Stimulated activated CD8-positive, alpha-beta memory T cell treated with anti-CD3 and anti-CD28 coated beads, Interleukin-4, amount 100 ng/mL, for 4 hours (primary cell): ENCODE measurements at places on chromosomes 4 and X.

DNA sequence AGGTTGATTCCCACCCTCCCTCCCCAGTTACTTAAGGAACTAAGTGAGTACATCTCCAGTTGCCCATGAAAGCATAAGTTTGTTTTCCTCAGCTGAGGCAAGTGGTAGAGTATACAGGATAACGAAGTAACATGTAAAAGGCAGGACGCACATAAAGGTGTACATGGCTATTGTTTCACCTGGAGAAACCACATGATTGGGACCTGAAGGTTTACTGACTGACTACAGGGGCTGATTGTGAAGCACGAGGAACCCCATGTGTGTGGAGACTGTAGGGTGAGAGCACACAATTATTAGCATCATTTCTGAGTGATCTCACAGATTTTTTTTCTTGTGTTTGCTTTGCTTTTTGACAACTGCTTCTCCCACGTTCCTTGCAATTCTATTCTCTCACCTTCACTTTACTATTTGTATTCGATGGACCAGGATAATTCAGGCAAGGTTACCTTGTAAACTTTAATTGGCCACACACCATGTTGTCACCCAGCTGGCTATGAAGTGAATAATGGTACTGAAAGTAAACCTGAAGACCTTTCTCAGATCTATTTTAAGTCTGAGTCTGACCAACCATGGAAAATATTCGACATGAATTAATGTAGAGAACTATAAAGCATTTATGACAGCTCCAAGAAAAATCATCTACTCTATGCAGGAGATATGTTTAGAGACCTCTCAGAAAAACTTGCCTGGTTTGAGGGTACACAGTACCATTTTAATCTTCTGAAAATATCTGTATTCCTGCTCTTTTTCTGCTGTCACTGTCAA lies 102.5 kb upstream of the MYOZ2 start:
- no peak for DNase-seq

- DNase-seq, result no peak
Measured at GRCh38 chr4:156820931-156821330, 150.7 kb downstream of the PDGFC start.

- DNase-seq, result no peak
Measured at GRCh38 chr4:74897386-74897785, 35.5 kb upstream of the PARM1 start.

- DNase-seq, result no peak
Measured at GRCh38 chrX:40112996-40113395, 15.2 kb upstream of the BCOR start.

- no peak for DNase-seq
Measured at GRCh38 chrX:25016938-25017598, 1.3 kb upstream of the ARX start.

DNA sequence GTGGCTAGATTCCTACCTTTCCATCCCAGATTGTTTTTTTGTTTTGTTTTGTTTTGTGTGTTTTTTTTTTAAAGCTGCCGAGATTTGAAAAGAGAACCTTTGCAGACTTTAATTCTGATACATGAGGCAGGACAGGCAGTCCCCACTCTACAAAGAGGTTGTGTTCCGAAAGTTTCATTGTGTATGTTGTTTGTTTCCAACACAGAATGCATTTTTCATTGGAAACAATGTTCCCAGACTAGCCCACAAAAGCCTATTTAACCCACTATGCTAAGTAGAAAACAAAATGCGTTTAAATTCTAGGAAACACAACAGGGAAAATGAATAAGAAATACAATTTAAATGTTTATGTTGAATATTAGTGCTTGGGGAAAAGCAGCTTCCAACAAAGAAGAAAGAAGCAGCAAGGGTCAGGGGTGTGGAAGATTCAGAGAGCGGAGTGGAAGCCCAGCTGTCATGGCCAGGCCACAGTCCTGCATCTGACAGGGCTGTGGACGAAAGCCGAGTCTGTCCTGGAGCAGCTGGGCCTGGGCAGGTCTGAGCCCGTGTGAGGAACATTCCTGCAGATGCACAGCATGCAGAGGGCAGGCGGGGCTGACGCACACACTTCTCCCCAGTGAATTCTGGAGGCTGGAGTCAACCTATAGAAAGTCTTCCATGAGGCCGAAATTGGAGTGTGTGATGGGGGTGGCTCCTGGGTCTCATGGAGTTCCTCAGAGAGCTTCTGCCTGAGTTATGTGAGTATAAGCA lies 12.4 kb upstream of the SETD7 start:
- DNase-seq, result no peak

GRCh38 chr4:157221895-157222770 lies 1.6 kb downstream of the GRIA2 start:
- no peak for DNase-seq

DNA sequence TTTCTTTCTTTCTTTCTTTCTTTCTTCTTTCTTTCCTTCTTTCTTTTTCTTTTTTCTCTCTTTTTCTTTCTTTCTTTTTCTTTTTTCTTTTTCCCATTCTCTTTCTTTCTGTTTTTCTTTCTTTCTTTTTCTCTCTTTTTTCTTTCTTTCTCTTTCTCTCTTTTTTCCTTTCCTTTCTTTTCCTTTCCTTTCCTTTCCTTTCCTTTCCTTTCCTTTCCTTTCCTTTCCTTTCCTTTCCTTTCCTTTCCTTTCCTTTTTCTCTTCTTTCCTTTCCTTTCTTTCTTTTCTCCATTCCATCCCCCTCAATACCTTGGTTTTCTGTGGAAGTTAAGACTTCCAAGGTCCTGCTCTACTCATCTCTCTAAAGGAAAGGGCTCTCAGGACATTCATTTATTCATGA lies 102.8 kb upstream of the CLNK start:
- no peak for DNase-seq

DNA sequence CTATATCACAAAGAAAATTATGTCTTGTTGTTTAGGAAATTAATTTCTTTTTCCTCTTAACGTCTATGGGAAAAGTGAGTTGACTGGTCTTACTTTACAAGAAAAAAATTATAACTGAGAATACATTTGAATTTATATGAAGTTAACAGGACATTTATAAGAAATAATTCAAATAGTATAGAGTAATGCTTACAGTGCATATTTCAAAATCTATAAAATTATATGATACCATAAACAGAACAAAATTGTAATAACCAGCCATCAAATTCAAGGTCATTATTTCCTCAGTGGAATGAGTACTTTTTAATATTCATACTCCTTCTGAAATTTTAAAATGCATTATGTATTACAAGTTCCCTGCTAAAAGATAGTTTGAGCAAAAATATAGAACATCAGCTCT lies 884.5 kb downstream of the TECRL start:
- DNase-seq, result no peak

- no peak for DNase-seq
Measured at GRCh38 chr4:38695809-38696208, 31.8 kb downstream of the KLF3 start.

DNA sequence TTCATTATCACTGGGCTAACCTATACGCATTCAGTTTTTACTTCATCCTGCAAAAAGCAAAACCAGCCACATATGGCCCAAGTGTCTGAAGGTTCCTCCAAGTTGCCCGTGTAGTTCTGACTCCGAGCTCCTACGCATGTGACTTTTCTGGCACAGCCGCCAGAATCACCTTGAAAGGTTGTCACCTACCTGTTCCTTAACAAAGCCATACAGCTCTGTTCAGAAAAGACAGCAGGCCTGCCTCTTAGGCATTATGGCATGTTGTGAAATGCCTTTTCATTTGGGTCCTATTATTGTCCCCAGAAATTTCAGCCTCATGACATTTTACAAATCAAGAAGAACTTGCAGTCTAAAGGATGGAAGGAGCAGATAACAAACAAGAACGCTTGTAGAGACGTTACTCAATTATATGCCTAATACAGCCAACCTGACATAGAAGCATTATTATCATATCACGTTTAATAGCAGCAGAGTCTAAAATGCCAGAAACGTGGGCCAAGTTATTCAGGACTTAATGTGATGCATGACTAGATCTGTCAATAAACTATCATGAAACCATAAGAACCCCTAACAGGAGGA lies 118.5 kb downstream of the RBM47 start:
- no peak for DNase-seq

- no peak for DNase-seq
Measured at GRCh38 chr4:134540588-134540987, 339.0 kb upstream of the PABPC4L start.

DNA sequence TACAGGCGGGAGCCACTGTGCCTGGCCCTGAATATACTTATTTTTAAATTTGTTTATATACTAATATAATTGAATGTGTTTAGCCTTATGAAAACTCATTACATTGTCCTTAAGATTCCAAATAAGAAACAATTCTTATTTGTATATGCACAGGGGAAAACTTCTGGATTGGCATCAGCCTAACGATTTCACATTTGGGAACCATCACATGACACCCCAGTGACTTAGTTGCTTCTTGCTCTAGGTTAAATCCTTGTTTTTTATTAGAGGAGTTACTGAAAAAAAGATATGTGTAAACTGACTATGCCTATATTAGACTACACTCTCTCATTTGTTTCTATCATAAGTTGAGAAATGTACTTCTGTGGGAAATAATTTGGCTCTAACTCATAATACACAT lies 520.2 kb downstream of the SPRY1 start:
- no peak for DNase-seq

- no peak for DNase-seq
Measured at GRCh38 chr4:56235725-56236124, 151.6 kb downstream of the AASDH start.
